T-helper 9 cell (primary cell): ENCODE measurements at places on chromosomes 1 and 21.

DNA sequence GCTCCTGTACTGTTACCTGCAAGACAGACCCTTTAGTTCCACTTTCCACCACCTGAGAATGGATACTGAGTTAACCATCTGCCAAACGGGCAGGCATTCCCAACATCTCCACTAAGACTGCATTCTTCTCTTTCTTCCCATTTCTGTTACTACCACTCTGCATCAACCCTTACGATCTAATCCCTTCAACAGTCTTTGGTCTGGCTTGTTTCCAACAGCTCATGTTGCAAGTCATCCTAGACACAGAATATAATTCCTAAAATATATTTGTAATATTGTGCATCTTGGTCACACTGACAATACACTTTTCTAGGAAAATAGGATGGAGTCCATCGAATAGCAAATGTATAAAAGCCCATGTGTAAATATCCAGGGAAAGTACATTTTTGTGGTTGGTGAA lies 166.7 kb downstream of the SIPA1L2 start:
- no peak for DNase-seq

DNA sequence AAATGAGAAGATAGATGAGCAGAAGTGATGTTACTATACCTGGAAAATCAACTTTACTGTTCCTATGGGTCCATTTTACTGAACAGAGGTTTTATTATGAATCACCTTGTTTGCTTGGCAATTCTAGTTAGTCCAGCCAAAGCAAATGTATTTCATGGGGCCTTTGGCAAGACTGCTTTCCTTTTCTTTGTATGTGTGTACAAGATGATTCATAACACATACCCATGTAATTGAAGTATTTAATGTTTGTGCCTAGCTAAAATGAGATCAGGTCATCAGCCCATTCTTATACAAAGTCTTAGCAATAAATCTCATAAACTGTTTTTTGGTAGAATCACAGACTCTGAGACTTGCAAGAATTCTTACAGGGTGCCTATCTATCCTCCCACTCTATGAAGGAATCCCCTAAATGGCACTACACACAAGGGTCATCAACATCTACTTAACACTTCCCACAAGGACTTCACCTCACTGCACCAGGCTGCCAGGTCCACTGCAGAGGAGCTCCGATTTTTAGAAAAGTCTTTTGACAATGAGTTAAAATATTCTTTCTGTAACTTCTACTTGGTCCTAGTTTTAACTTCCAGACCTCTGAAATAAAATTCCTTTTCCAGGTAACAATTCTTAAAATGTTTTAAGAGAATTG lies 58.5 kb downstream of the LPAR3 start:
- DNase-seq, result no peak

DNA sequence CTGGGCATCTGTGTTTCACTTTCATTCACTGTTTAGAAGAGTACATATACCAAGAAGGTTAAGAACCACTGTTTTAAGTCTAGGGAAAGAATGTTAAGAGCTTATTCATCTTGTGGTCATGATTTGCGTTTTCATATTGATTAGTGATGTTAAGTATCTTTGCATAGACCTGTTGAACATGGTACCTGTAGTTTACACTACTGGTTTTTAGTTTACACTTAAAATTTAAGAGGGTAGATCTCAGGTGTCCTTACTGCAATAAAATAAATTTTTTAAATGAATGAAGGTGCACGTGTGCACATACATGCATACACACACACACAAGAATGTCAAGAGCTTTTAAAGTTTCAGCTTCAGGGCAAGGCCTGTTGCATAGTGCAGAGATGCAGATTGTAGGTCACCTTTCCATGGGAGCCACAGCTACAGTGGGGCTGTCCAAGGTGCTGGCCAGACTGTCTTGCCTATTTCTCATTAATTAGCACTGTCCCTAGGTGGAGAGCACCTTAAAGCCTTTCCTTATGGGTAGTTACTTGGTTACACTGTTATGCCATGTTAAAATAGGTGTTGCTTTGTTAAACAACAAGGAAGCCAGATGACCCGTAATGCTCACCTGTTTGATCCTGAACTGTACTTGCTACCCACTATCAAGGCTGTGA lies 543.0 kb upstream of the DAB1 start:
- no peak for DNase-seq

DNA sequence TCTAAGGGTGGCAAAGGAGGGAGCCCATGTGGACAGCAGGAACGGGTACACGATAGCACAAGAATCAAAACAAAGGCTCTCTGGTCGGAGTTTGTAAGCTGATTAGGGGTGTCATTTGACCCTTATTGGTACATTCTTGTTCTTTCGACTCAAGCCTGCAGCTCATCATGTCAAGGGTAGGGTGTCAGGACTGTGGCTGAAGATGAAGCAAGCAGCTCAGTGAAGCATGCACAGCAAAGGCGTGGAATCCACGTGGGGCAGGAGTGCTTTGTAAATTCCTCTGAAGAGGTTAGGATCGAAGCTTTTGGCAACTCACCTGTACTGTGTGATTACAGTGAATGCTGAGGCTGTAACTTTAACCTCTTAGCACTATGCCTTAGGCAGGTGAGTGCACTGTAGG lies 4.7 kb upstream of the ABCB10 start:
- no peak for DNase-seq

GRCh38 chr21:45113543-45113942 lies 39.2 kb downstream of the ADARB1 start:
- no peak for DNase-seq

DNA sequence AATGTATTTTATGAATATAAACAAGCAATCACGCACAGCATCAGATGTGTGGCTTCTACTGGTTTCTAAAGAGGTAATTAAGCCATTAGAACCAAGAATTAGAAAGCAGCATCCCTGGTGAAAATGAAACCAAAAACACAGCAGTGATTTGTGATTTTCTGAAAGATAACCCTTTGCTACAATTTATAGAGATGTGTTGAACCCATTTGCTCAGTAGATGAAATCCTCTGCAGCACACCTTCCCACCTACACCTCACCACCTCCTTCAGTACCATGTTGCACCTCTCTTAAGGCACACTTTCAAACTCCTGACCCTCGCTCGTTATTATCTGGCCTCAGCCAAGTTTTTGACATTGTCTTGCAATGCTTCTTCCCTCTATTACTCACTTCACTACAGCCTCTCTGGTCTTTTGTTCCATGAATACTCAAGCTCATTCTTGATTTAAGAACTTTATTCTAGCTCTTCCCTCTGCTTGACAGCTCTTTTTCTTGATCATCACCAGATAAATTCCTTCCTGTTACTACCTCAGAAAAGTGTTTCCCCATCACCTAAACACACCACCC lies 38.6 kb downstream of the NSL1 start:
- no peak for DNase-seq

DNA sequence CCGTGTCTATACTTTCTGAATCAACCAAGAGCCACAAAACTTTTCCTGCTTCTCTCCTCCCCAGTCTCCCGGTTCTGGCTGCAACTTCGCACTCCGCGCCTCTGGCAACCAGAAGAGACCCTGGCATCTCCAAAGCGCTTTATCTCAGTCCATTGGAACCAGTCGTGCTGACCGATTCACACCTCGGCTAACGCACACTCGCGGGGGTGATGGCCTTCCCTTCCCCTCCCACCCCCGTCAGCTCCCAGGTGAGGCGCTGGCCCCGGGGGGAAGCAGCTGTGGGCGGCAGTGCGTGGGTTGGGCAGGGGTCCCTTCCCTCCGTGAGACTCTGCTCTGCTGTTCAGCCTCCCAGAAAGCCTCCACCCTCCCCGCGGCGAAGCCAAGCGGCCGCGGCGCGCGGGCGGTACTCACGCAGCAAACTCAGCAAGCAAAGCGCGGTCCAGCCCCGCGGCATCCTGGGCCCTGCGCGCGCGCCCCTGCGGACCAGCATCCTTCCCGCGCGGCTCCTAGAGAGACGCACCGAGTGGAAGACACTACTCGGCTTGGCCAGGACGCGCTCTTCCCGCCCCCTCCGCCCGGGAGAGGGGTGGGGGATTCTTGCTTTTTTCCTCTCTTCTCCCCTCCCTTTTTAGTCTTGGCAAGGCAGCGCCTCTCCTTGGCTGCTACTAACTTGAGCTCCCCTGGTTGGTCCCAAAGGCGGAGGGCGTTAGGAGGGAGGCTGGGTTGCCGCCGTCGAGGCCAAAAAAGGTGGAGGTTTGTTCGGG lies at the start of gene CD34:
TSS of gene CD34 (minus strand) at position 535 of the 764 bp plus-strand sequence. CDS start at position 490, 45 bp downstream.
- DNase-seq, result no peak

- DNase-seq, result no peak
Observed at GRCh38 chr1:235495030-235495429, 9.2 kb downstream of the B3GALNT2 start.

- DNase-seq, result no peak
Observed at GRCh38 chr1:31571340-31572295, 4.7 kb upstream of the TINAGL1 start.

DNA sequence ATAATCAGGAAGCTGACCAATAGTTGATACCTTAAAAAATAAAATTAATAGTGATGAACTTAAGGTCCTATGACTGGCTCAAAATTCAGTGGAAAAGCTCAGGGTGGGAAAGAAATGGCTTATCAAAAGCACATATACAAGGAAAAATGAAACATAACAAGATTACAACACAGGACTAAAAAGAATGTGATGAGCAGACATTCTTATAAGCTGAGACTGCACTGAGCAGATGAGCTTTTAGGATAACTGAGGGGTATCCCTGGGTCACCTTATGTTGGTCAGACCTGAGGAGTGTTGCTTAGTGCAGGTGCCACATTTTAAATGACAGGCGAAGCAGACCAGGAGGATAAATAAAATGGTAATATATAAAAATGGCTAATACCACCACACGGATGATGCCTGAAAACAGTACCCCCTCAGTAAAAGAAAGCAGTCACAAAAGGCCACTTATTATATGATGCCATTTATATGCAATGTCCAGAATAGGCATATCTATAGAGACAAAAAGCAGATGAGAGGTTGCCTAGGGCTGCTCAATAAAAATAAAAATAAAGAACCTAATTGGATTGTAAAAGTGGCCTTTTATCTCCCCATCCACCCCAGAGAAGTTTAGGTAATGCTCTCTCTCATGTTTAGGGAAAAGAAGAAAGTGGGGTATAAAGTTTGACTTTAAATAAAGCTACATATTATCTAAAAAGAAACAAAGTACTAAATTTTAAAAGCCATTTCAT lies 163.9 kb downstream of the SLC45A1 start:
- DNase-seq, result no peak

- no peak for DNase-seq
Observed at GRCh38 chr1:99173282-99173681, 91.0 kb upstream of the PLPPR4 start.

GRCh38 chr1:84756455-84757082 lies 66.3 kb upstream of the SSX2IP start:
- no peak for DNase-seq

GRCh38 chr1:234706199-234706598 lies 96.2 kb upstream of the IRF2BP2 start:
- no peak for DNase-seq

DNA sequence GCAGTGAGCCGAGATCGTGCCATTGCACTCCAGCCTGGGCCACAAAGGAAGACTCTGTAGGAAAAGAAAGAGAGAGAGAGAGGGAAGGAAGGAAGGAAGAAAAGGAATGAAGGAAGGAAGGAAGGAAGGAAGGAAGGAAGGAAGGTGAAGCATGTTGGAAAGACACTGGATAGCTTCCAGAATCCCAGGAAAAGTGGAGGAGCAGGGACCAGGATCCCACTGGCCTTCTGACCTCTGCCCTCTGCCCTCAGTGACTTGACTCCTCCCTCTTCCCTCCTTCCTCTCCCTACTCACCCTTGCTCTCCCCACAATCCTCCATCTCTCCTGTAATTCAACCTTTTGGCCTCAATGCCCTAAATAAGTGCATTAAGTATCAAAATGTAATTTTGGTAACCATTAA lies 4.1 kb upstream of the UTS2 start:
- no peak for DNase-seq

DNA sequence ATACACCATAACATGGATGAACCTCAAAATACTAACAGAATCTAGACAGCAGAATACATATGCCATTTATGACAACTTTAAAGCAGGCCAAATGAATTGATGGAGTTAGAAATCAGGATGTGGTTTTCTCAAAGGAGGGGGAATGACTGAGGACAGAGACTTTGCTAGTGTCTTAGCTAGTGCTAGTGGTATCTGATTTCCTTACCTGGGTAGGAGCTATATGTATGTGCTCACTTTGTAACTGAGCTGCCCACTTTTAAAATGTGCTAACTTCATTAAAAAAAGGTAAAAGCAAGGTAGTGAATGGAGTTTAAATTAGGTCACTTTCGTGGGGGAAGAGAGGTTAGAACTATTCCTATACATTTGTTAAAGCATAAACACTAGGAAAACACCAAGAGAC lies 2.6 kb downstream of the GTF2B start:
- DNase-seq, result no peak

GRCh38 chr21:15968776-15969310 lies 239.1 kb downstream of the USP25 start:
- no peak for DNase-seq

DNA sequence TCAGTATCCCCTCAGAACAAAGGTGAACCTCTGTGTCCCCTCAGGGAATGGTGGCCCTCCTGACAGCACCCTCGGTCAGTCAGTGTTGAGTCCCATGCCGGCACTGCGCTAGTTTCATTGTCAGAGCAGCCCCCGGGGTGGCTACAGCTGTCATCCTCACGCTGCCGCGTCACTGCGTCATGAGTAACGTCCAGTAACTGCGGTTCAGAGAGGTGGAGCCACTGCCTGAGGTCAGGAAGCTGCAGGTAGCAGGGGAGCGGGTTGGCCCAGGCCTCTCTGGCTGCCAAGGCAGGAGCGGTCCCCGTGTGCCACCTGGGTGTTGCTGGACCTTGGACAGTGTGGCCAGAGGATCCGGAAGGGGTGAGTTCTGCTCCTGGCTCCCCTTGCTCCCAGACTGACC lies 20.2 kb upstream of the WNT4 start:
- no peak for DNase-seq

GRCh38 chr1:98323388-98323787 lies 338.1 kb upstream of the SNX7 start:
- no peak for DNase-seq

GRCh38 chr1:118429856-118430255 lies 244.8 kb upstream of the SPAG17 start:
- no peak for DNase-seq

GRCh38 chr1:167427848-167428247 lies 90.5 kb downstream of the CD247 start:
- DNase-seq, result no peak

DNA sequence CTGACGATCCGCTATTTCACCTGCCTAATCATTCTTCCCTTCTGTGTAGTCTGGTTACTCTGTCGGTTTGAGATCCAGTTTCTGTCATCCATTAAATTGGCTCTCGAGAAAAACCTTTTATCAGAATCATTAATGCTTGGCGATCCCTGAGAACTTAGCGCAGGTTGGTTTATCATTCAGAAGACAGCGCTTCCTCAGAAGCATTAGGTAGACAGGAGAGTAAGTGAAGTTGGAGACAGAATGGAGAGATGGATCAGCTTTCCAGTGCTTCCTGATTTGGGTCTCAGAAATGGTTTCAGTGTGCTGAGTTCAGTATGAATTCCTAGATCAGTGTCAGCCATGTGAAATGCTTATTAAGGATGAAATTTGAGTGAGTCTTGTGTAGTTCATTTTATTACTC lies 1.3 kb downstream of the USP1 start:
- DNase-seq, result no peak

- no peak for DNase-seq
Observed at GRCh38 chr1:108685529-108685928, 6.6 kb upstream of the PRPF38B start.
